ENCODE measurements at places on chromosomes 2 and 18. TPM values are rescaled to one million over a fixed set of nuclear protein-coding genes. Genes with fewer than 3 reads are reported as not detected.

ALLC gene
- total RNA-seq = not detected

DNA sequence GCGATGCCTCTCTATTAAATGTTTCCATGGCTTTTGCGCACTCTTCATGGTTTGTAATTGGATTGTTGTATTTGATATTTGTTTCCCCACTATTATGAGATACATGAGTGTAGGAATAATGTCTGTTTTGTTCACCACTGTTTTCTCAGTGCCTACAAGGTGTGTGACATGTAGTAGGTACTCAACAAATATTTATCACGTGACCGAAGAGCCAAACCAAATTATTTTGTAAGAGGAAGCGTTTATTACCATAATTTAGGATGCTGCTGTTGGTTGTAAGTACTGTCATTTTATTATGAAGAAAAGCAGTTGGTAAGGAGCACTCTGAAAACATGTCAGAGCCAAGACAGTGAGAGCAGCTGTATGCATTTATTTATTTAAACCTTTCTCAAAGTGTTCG, 32.2 kb upstream of the CTLA4 start:
- no peak overlapping the region for H3K27ac ChIP-seq
- no peak overlapping the region for H3K4me3 ChIP-seq
- peaks cover 2% of the 10 kb centered on the region for H3K4me1 ChIP-seq
- H3K36me3 ChIP-seq = no peaks in the 10 kb centered on the region
- H3K27me3 ChIP-seq = no peaks in the 10 kb centered on the region
- DNase-seq = no peak

DNA sequence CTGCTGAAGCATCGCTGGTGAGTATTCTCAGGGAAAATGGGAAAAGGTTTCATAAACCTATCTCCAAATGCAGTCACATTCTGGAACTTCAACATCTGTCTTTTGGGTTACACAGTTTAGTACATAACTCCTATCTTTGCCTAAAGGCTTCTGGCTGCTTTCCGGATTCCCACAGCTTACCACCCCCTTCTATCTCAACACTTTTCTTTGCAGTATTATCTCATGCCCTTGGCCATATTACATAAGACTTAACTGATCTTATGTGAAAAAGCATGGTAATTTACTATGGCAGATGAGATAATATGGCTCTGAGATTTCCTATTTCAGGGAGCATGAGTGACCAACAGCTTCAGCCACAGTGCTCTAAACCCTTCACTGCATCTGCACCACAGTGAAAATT, 369.3 kb upstream of the LINC00305 start:
- DNase-seq = no peak
- no peaks in the 10 kb centered on the region for H3K4me1 ChIP-seq
- H3K4me3 ChIP-seq = no peak overlapping the region
- no peak overlapping the region for H3K27ac ChIP-seq
- H3K36me3 ChIP-seq = no peaks in the 10 kb centered on the region
- H3K27me3 ChIP-seq = no peaks in the 10 kb centered on the region

- peaks cover 15% of the 10 kb centered on the region for H3K27me3 ChIP-seq
- H3K27ac ChIP-seq = peak overlapping the region; percentile 34
- peak overlapping the region; percentile 23 for H3K4me3 ChIP-seq
- H3K36me3 ChIP-seq = no peaks in the 10 kb centered on the region
These were observed 18.9 kb upstream of the CD8A start for GRCh38 chr2:86809481-86810121.

DNA sequence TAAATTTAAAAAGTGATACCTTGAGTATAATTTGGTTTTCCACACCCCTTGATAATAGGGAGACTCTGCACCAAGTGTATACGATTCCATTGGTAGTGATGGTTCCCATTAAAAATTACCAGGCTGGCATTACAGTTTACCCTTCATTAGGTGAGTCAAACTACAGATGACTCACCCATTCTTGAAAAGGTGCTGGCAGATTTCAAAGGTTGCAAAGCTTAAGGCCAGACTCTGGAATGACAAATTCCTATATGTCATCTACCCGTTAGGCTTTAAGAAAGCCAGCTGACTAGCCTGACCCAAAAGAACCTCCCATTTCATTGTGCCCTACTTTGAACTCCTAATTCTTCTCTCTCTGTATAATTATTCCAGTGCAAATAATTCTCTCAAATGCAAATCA, 124.4 kb downstream of the LRRTM4 start:
- H3K27me3 ChIP-seq = no peaks in the 10 kb centered on the region
- no peak overlapping the region for H3K4me3 ChIP-seq
- no peaks in the 10 kb centered on the region for H3K36me3 ChIP-seq
- no peaks in the 10 kb centered on the region for H3K4me1 ChIP-seq

GRCh38 chr2:97708608-97709007, 4.8 kb upstream of the ZAP70 start:
- no peak for DNase-seq
- no peak overlapping the region for H3K4me3 ChIP-seq
- H3K27me3 ChIP-seq = no peaks in the 10 kb centered on the region
- no peaks in the 10 kb centered on the region for H3K36me3 ChIP-seq
- H3K4me1 ChIP-seq = peaks cover 40% of the 10 kb centered on the region
- H3K27ac ChIP-seq = no peak overlapping the region

DNA sequence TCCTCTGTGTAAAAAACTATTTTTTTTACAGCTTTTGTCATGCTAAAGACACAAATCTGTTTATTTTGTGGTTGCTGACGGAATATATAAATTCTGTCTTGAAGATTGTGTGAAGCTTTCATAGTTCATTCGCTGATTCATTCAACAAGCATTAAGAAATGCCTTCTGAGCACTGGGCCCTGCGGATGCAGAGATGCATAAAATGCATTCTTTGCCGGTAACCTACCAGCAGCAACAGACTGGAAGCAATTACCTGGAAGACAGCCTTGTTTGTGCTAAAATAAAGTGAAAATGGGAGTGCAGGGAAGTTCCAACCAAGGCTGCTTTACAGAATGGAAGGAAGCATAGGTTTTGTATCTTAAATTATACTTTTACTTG, 119.7 kb downstream of the PMAIP1 start:
- H3K4me3 ChIP-seq = no peak overlapping the region
- H3K27ac ChIP-seq = no peak overlapping the region
- H3K36me3 ChIP-seq = no peaks in the 10 kb centered on the region
- no peaks in the 10 kb centered on the region for H3K4me1 ChIP-seq

DNA sequence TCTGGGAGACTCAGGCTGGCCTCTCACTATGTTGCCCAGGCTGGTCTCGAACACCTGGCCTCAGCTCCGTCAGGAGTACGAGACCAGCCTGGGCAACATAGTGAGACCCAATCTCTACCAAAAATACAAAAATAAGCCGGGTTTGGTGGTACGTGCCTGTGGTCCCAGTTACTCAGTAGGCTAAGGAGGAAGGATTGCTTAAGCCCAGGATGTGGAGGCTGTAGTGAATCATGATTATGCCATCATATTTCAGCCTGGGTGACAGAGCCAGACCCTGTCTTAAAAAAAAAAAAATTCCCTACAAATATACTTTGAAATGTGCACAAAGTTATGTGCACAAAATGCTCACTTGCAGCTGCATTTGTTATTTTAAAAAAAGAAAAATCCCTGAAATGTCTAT, 26.3 kb upstream of the AGAP1 start:
- H3K4me1 ChIP-seq = no peaks in the 10 kb centered on the region
- DNase-seq = no peak
- H3K27me3 ChIP-seq = no peaks in the 10 kb centered on the region
- H3K27ac ChIP-seq = no peak overlapping the region
- no peaks in the 10 kb centered on the region for H3K36me3 ChIP-seq

All from natural killer cell (primary cell).